SW 1271 (cell line): ENCODE measurements at places on chromosomes 11 and 22.

- no peak for DNase-seq
Observed at GRCh38 chr11:44140372-44140771, 44.9 kb downstream of the EXT2 start.

GRCh38 chr11:78350091-78350645 is 67.5 kb downstream of the GAB2 start:
- DNase-seq = no peak

DNA sequence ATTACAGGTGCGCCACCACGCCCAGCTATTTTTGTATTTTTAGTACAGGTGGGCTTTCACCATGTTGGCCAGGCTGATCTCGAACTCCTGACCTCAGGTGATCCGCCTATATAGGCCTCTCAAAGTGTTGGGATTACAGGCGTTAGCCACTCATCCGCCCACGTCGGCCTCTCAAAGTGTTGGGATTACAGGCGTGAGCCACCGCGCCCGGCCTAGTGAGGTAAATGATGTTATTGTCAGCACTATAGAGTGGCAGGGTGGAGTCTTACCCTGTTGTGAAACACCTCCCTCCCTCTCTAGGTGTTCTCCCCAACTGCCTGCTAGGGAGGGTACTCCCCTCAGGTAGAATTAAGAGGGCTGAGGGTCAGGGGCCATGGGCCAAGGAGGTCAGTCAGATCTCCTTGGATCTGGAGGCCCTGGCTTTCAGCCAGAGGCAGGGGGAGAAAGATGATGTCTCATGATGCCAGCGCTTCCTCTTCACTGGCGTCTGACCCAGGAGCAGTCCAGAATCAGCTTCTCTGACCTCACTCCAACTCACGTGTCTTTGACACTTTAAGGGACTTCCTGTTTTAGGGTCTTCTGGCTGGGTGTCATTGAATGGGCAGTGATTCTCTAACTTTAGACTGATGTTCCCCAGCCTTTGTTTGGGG is 2.0 kb downstream of the GGA1 start:
- no peak for DNase-seq

- DNase-seq = no peak
Observed at GRCh38 chr22:47564158-47564450, 801.7 kb downstream of the TBC1D22A start.

DNA sequence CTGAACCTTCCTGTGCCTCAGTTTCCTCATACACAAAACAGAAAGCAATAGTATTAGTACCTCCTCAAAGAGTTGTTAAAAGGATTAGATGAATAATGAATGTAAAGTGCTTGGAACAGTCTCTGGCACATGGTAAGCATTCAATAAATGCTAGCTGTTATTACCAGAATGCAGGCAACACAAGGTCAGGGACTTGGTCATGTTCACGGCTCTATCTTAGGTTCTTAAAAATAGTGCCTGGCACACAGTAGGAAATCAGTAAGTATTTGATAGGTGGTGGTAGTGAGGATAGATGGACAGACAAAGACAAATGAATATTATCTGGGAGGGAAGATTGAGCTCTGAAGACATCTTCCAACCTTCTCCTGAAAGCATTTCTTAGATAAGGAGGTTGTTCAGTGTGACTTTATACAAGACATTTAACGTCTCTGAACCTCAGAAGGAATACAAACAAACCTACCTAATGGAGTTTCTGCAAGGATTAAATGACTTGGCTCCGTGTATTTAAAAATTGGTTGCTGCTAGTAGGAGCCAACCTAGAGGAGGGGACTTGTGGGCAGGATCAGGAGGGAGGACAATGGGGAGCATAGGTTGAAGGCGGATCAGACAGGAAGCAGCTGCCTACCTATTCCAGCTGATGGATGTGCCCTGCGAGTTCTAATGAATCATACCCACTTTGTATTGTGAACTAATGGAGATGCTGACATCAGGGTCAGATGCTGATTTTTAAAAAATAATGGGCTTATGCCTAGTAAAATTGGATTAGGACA is 94.1 kb downstream of the DBX1 start:
- DNase-seq = no peak

DNA sequence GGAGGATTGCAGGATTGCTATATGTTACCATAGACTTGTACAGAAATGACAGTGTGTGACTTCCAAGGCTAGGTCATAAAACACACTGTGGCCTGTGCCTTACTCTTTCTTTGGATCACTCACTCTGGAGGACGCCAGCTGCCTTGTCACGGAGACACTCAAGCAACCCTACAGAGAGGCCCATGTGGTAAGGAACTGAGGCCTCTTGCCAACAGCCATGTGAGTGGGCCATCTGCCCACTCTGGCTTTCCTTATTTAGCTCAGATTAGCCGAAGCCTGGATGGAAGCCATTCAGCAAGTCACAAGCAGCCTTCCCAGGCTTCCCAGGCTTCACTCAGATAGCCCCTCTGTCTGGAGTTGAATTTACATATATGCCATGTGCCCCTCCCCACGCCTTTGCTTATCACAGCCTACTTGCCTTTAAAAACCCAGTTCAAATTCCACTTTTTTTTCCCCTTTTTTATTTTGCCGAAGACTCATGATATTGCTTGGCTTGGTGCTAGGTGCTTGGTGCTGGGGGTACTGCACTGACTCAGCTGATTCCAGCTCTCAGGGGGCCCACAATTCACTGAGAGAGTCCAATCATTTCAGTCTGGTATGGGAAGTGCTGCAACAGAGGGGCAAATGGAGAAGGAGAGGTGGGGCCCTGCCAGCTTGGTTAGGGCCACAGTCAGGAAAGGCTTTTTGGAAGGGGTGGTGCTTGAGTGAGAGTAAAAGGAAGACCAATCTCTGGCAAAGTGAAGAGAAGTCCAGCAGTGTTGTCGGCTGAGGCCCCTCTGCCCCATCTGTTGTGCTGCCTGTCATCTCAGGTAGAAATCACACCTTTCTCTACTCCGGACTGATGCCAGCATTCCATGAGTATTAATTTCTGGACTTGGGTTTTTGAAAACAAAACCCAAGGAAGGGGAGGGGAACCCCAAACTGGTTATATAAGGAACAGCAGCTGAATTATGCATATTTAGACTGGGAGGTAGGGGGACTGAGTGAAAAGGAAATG is 14.5 kb upstream of the P4HA3 start:
- DNase-seq = no peak

- no peak for DNase-seq
Observed at GRCh38 chr11:119258983-119259382, 52.8 kb downstream of the CBL start.

DNA sequence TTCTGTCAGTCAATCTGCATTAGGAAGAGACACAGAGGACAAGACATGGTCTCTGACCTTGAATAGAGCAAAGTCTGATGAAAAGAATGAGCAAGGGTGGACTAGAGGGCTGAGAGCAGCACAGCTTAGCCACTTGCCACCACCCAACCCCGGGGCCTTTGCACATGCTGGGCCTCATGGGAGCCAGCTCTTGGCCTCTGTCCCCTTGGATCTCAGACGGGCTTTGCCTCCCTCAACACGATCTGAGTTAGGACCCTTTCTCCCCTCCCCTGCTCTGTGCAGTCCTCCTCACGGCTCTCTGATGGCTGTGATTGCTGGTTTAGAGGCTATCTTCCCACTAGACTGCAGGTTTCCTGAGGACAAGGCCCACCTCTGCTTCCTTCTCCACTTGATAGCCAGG is 131.6 kb upstream of the B3GAT1 start:
- no peak for DNase-seq

DNA sequence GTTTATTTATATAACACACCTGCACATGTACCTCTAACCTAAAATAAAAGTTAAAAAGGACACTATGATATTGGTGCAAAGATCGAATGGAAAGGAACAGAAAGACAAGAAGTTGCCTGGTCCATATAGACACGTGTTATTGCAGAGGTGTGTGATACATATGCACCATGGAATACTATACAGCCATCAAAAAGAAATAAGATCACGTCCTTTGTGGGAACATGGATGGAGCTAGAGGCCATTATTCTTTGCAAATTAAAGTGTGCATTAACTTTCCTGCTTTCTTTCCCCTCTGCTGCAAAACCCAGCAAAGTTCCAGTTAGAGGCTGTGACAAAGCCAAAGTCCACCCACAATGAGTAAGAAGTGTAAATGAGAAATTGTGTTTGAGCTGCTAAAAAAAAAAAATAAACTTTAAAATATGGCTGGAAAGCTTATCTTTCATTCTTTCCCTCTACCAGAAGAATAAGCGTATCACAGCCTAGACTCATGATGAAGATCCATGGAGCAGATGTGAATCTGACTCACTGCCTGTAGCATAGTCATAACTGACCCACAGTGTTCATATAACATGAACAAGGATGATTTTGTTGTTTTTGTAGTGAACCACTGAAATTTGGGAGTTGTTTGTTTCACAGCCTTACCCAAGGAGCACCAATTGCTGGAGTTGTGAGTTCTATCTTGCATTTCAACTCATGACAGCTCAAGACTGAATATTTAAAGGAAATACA is 9.6 kb downstream of the OR52K1 start:
- no peak for DNase-seq

DNA sequence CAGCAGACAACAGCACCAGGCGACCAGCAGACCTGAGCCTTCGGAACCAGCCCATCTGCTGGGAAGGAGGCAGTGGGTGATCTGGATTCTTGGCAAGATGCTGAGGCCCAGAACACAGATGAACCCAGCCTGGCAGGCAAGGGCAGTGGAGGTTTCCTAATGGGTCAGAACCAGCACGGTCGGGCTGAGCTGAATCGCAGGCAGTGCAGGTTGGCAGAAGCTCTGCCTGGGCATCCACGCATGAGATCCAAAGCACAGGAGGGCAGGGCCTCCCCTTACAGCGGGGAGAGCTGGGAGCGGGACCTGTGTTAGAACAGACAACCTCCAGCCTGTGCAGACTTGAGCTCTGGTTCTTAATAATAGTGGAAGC is 47.5 kb downstream of the DSCAML1 start:
- DNase-seq = no peak

GRCh38 chr22:42399315-42400271 is 32.6 kb downstream of the NFAM1 start:
- no peak for DNase-seq

DNA sequence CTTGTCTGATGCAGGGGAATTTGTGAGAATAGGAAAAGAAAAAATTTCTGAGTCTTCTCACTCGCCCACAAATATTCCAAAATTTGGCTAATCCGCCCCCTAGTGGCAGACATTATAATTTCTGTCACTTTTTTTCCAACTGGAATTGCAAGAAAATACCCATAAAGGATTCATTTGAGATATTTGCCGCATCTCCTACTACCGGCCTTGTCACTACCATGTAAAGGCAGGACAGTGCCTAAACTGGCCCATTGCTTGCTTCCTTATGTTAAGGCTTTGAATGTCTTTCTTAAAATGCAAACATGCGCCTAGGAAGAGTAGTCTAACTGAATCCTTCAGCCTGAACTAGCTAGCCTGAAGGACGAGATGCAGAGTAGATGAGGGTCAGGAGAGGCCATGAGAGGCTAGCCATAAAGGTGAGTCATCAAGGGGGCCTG is 9.3 kb upstream of the CEP295 start:
- peak; percentile 68 for DNase-seq

- no peak for DNase-seq
Observed at GRCh38 chr11:102546923-102547471, 16.4 kb upstream of the MMP7 start.

DNA sequence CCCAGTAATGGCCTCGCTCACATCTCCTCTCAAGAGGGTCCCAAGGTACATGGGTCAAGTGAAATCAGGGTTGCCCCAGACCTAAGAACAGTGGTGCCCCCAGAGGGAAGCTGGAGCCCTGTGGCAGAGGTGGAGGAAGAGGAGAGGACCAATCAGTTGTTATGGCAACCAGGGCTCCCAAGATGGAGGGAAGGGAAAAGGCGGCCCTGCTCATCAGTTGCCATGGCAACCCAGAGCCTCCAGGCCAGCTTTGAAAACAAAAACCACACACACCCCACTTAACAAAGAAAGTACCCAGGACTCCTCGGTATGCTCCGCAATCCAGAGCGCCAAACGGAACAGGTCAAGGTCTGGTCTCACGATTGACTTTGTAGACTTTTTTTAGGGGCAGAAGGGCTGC is 53.5 kb upstream of the SLC35C1 start:
- no peak for DNase-seq

- DNase-seq = peak; percentile 60
Observed at GRCh38 chr11:86726118-86726753, 53.8 kb upstream of the ME3 start.

DNA sequence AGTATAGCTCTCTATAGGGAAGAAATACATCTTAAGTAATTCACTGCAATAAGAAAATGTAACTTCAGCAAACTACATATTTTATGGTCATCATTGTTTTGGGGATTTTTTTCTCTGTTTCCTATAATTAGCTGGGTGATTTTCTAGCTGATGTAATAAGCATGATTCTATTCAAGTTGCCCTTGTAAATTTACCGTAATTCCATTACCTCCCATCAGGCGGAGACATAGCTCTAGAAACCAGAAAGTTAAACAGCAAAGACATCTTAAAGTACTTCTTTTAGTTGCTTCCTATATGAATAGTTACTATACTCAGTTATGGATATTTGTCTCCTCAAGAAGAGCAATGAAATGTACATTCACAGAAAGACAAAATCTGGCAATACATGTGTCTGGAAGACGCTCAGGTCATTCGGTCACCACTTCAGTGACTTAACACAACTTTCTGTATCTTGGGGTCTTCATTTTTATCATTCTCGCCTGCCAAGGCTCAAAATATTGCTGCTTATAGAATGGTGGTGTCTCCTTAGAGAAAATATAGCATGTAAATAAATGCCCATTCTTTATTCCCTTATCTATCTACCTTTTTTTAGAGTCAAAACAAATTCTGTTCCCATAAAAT is 239.9 kb upstream of the ZC3H12C start:
- DNase-seq = no peak

GRCh38 chr11:105368711-105369110 is 229.1 kb upstream of the CARD18 start:
- DNase-seq = no peak

DNA sequence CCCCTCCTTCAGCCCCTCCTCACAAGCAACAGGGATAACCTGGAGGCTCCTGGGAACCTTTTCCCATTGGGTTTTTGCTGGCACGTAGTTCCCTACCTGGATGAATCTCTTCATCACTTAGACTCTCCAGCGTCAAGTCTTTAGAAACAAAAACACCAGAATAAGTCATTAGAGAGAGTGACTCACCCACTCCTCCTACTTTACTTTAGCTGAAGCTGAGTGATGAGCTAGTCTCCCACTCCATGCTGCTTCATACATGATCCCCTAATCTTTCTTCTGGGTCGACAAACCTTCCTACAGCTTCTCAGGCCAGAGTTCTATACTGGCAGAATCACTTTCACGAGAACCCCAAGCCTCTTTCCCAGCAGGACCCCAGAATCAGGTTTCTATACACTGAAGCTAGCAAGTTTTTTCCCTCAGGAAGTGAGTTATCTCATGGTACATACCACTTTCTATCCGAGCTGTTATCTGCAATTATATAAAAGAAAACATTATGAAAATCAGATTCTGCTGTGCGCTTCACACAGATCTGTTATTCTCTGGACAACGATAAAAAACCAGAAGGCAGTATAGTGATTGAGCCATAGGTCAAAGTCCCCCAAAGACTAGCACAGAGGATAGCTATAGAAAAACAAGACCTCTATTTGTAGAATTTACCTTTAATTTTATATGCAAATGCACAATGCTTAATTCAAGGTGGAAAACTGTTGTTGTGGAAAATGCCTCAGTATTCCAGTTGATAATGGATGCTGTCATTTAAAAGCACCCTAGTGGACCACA is 18.7 kb downstream of the DRICH1 start:
- DNase-seq = no peak

- DNase-seq = no peak
Observed at GRCh38 chr11:12867531-12867930, 141.6 kb upstream of the RASSF10 start.
